Cardiac muscle cell (in vitro differentiated cells and primary cell): ENCODE measurements at places on chromosomes 11 and 22.

GRCh38 chr11:130165601-130166456, 6.2 kb downstream of the ST14 start:
- DNase-seq, result no peak

DNA sequence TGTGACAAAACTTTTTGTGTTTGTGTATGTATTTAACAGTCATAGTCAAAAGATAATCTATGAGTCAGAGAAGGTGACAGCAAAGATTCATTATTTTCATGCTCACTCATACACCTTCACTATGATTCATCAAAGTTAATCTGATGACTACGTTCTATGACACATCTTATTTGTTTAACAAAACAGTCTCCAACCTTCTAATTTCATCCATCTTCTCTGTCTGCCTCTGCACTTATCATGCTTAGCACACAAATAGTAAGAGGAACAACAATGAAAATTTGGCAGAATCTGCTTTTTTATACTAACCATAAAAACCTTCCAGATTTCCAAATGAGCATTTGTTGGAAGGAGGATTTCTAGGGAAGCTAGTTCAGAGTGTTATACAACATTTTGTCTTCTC, 568.9 kb downstream of the LUZP2 start:
- no peak for DNase-seq

GRCh38 chr22:47572443-47572842, 810.0 kb downstream of the TBC1D22A start:
- no peak for DNase-seq

- no peak for DNase-seq
These were observed 33.7 kb downstream of the GNB1L start for GRCh38 chr22:19820880-19821522.

DNA sequence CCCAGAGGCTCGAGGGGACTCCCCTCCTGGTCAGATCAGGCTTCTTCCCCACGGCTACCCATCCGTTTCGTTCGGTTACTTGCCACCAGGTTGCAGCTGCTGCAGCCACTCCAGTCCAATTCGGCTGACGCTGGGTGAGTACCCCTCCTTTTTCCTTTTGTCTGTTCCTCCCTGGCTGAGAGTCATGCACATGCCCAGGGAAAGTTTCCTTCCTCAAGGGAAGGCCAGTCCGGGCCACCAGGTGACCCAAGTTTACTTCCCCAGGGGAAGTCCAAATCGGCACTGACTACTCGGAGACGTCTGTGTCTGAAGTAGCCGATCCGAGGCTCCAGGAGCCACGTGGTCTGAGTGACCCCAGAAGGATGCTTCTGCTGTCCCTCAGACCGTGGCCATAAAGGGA, 13.2 kb upstream of the OR56A3 start:
- no peak for DNase-seq

DNA sequence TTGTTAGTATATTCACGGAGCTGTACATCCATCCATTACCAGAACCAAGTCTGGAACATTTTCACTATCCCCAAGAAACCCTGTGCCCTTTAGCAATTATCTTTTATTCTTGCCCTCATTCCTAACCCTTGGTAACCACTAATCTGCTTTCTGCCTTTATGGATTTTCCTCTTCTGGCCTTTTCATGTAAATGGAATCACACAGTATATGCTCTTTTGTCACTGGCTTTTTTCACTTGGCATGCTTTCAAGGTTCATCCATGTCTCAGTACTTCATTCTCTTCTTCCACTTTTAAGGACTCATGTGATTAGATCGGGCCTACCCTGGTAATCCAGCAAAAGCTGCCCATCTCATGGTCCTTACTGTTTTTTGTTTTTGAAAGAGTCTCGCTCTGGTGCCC, 11.0 kb upstream of the ZBTB44 start:
- no peak for DNase-seq

- DNase-seq, result peak; percentile 77
These were observed at the start of gene OSBPL5 for GRCh38 chr11:3165152-3165705. Gene OSBPL5, minus strand, starts transcription at chr11:3165310. Its CDS starts 36,162 bp downstream, at chr11:3129148.

- DNase-seq, result no peak
These were observed 766 bp upstream of the ZNHIT2 start for GRCh38 chr11:65118097-65118837.
